ENCODE measurements at places on chromosomes 11 and 22. TPM values are rescaled to one million over a fixed set of nuclear protein-coding genes. Genes with fewer than 3 reads are reported as not detected.

DNA sequence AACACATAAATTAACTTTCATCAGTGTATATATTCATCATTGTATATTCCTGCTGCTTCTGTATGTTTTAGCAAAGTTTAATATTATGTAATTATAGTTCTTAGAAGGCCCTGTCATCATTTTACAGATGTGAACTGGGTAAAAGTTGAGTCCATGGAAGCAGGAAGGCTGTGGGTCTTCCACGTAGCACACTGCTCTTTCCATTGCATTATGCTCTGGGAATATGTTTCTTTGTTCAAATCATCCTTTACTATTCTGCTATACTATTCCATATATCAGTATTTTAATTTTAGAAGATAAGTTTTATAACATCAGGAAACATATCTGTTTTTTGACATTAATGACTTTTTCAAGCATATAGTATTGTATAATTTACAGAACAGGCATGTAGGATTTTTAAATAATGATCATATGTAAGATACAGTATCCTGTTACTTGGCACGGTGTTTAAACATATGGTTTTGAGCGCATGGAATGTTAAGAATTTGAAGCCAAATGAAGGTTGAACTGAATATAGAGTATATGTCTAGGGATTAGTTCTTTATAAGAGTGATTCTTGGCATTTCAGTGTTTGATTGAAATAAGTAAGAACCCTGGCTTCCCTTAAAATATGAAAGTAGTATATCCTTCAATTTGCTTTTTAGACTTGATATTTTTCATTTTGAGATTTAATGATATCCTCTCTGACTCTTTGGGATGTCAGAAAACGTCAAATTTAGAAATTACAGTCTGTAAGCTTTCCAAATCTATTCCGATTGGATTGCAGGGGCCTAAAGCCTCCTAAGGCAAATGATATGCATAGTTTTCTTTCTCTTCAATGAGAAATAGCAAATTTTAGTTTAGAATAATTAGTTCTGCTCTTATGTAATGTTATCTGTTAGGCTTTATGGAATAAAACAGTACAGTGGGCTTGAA lies 8.6 kb downstream of the CCDC81 start:
- H3K27ac ChIP-seq, result no peak overlapping the region
- H3K4me3 ChIP-seq, result no peak overlapping the region
- H3K27me3 ChIP-seq, result no peaks in the 10 kb centered on the region
- no peak for DNase-seq

GRCh38 chr11:12133547-12134235 lies 23.3 kb downstream of the MICAL2 start:
- no peaks in the 10 kb centered on the region for H3K36me3 ChIP-seq
- H3K27me3 ChIP-seq, result no peaks in the 10 kb centered on the region
- no peak overlapping the region for H3K4me3 ChIP-seq
- no peak overlapping the region for H3K27ac ChIP-seq

PDGFB gene
- total RNA-seq, result 10.7 TPM

GRCh38 chr11:33718440-33718839 lies 17.8 kb downstream of the CD59 start:
- H3K36me3 ChIP-seq, result no peaks in the 10 kb centered on the region
- peaks cover 13% of the 10 kb centered on the region for H3K4me1 ChIP-seq
- no peak for DNase-seq
- H3K27me3 ChIP-seq, result no peaks in the 10 kb centered on the region

CHEK2 gene
- total RNA-seq, result 18.2 TPM

OR5A1 gene
- total RNA-seq, result not detected

DNA sequence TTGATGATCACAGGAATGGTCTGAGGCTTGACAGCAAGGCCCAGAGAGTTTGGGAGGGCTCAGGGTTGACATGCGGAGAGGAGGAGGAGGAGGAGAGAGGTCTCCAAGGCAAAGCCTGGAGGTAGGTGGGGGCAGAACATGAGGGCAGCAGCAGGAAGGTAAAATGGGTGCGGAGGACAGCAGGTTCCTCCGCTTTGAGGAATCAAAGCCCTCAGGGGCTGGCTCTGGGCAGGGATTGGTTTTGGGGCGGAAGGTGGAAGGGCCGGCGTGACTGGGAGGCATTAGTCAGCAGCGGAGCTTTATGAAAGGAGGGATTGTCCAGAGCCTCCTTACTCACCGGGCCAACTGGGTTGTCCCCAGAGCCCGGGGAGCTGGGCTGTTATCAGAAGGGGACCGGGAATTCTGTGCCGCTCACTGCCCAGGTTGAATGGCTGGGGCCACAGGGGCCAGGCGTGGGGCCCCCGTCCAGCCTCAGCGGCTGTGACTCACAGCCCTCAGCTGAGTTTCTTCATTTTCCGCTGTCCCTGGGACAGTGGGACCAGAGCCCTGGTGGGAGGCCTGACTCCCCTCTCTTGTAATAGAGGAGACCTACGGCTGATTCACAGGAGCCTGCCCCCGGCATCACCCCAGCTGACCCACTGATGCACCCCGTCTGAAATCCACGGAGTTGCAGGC lies 36.2 kb downstream of the LIF start:
- DNase-seq, result no peak
- H3K27me3 ChIP-seq, result no peaks in the 10 kb centered on the region
- no peak overlapping the region for H3K27ac ChIP-seq
- H3K4me3 ChIP-seq, result no peak overlapping the region
- no peaks in the 10 kb centered on the region for H3K36me3 ChIP-seq

DNA sequence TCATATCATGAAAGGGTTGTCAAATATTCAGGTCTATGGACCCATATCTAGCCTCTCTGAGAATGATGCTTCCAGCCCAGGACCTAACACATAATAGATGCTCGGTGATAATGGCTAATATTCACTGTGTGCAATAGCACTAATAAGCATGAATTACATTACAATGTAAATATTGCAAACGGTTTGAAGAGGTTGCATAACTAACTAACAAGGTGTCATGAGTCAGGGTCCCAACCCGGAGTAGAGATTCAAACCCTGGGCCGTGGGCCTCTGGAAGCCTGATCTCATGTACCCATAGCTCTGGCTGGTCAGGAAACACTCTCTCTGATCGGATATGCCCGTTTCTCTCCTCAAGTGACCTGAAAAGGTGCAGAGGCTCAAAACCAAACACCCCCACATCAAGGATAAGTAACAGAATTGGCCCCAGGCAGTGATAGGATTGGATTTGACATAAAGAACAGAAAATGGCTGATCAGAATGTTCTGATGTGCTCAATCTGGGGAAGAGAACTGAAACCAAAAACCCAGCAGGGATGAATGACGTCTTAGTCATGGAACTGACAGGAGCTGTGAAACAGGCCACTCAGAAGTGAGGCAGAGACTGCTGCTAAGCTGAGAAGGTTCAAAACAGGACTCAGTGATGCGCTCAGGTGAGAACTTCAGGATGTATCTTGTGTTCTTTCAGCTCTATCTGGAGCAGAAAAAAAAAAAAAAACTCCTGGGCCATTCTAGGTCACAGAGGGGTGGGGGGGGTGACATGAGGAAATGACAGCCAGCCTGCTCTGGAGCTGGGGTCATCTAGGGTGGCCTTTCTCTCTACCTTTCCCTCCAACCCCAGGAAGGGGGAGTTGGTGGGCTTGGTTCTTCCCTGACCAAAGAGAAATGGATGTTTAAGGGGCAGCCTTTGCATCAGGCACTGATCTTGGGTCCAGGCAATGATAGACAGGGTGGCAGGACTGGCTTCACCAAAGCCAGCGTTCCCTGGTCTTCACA lies 6.6 kb upstream of the KCTD17 start:
- no peaks in the 10 kb centered on the region for H3K4me1 ChIP-seq
- DNase-seq, result no peak
- H3K36me3 ChIP-seq, result no peaks in the 10 kb centered on the region
- H3K27me3 ChIP-seq, result no peaks in the 10 kb centered on the region
- no peak overlapping the region for H3K4me3 ChIP-seq

DNA sequence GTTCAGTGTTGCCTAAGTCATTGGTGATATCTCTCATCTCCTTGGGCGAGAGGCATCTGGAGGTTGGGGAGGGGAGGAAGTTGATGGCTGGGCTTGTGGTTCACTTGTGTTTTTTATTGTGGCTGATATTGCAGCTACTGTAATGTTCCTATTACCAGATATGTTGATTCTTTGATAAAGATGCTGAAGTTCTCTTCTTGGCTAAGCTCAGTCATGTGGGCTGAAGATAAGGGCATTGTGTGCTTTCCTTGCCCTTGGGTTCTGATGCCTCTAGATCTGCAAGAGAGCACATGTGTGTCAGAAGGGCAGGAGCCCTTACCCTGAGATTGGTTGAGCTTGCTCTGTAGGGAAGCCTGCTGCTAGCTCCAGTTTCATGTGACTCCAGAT lies 12.0 kb downstream of the STX3 start:
- no peak for DNase-seq
- H3K27me3 ChIP-seq, result no peaks in the 10 kb centered on the region
- no peak overlapping the region for H3K27ac ChIP-seq

OR51B2 gene
- 0.27 TPM for total RNA-seq

DNA sequence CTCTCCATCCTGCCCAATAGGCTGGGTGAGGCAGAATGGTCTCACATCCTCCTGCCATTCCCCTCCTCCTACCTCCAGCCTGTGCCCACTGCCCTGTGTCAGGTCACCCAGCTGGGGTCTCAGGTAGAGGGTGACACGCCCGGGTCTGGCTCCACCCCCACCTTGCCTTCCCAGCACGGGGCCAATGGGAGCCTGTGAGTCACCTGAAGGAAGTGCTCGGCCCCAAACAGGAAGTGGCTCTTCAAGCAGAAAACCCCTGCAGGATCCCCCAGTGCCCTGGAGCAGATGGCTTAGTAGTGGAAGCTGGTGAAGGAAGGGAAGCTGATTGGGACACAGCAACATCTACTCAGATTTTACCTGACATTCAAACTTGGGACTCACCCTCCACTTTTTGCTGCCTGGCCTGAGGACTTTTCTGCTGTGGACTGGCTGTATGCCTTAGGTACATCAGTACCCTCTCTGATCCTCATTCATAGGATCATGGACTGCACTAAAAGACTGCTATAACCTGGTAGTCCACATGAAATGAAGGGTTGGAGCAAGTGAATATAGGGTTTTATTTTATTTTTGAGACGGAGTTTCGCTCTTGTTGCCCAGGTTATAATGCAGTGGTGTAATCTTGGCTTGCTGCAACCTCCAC lies 33.4 kb downstream of the GDPD5 start:
- no peaks in the 10 kb centered on the region for H3K27me3 ChIP-seq
- no peak for DNase-seq
- H3K4me1 ChIP-seq, result no peaks in the 10 kb centered on the region
- no peak overlapping the region for H3K4me3 ChIP-seq
- H3K27ac ChIP-seq, result no peak overlapping the region

CASP1 gene
- total RNA-seq, result 17.2 TPM

DNA sequence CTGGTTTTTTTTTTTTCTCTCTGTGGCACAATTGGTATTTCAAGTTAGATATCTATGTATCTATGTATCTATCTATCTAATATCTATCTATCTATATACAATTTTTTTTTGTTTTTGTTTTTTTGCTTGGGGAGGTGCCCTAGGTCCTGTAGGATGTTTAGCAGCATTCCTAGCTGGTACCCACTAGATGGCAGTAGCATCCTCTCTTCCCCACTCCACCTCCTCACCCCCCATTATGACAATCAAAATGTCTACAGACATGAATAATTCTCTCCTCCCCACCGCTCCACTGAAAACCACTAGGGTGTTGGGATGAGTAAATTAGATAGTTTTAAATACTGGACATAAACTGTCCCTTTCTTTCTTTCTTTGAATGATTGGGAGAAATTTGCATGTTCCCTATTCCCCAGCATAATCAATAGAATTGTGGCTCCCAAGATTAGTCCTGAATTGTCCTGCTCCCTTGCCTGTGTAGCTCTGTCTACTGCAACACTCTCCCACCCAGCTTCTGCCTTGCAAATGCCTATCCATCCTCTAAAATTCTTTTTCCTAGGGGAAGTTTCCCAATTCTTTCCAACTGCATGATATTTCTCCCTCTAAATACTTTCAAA lies 1152.4 kb downstream of the LRRC4C start:
- no peaks in the 10 kb centered on the region for H3K4me1 ChIP-seq
- DNase-seq, result no peak
- H3K4me3 ChIP-seq, result no peak overlapping the region
- H3K27me3 ChIP-seq, result no peaks in the 10 kb centered on the region

UPB1 gene
- 1.2 TPM for total RNA-seq

GRCh38 chr22:28594797-28595462 lies 84.7 kb downstream of the TTC28 start:
- H3K4me3 ChIP-seq, result no peak overlapping the region
- no peak overlapping the region for H3K27ac ChIP-seq

RBMXL2 gene
- not detected for total RNA-seq

PAMR1 gene
- total RNA-seq, result 3.3 TPM

FAT3 gene
- total RNA-seq, result 0.56 TPM

MAPK8IP1 gene
- 24.1 TPM for total RNA-seq

DNA sequence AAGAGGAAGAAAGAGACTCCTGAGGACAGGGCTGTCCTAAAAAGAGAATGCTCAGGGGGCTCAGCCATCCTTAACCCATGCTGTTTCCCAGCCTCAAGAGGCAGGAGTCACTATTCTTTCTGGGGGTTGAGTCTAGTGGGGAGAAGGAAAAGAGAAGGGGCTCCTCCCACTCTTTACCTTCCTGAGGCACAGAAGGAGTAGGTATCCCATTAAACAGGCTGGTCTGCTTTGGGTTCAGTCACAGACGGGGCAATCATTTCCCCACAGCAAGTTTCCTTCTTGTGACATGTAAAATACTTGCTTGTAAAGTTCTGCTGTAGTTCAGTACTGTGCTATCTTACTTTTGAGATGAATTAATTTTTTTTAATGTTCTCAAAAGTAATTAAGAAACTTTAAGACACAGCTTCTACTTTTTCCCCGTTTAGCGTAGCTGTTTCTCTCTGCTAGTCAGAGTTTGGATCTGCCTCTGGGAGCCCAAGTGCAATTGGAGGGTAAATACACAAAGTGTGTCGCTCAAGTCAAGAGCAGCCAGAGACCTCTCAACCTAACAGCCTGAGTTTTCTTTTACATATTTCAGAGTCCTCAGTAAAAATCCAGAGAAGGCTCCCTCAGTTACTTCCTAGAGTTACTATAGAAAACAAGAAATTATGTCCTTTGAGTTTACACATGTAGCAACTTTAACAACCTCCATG lies 15.0 kb downstream of the OR8A1 start:
- no peak for DNase-seq
- H3K4me3 ChIP-seq, result no peak overlapping the region
- no peaks in the 10 kb centered on the region for H3K36me3 ChIP-seq
- H3K27ac ChIP-seq, result no peak overlapping the region
- no peaks in the 10 kb centered on the region for H3K4me1 ChIP-seq

GRCh38 chr11:27408246-27408800 lies 45.3 kb upstream of the CCDC34 start:
- no peaks in the 10 kb centered on the region for H3K36me3 ChIP-seq
- H3K27me3 ChIP-seq, result no peaks in the 10 kb centered on the region
- no peak overlapping the region for H3K27ac ChIP-seq
- H3K4me3 ChIP-seq, result no peak overlapping the region

DNA sequence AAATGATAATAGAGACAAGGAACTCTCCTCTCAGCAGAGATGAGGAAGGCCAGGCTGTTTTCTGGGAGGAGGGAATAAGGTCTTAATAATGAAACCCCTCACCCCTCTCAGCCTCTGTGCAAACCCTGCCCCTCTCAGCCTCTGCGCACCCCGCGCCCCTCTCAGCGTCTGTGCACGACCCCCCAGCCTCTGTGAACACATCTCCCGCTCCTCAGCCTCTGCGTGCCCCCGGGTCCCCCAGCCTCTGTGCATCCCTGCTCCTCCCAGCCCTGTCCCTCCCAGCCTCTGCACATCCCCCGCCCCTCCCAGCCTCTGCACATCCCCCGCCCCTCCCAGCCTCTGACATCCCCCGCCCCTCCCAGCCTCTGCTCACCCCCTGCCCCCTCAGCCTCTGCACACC lies 837.8 kb downstream of the TBC1D22A start:
- no peak overlapping the region for H3K27ac ChIP-seq
- no peak for DNase-seq
- no peaks in the 10 kb centered on the region for H3K36me3 ChIP-seq
